Osteoblast (primary cell): ENCODE measurements at places on chromosomes 1 and 21. TPM values are rescaled to one million over a fixed set of nuclear protein-coding genes. Genes with fewer than 3 reads are reported as not detected.

Gene ANGPTL3
- total RNA-seq, result under 0.01 TPM in 1 of 2 replicates, not detected in the other

- peak; percentile 89 for DNase-seq
Measured at GRCh38 chr1:203320591-203321272, 15.4 kb downstream of the BTG2 start.

DNA sequence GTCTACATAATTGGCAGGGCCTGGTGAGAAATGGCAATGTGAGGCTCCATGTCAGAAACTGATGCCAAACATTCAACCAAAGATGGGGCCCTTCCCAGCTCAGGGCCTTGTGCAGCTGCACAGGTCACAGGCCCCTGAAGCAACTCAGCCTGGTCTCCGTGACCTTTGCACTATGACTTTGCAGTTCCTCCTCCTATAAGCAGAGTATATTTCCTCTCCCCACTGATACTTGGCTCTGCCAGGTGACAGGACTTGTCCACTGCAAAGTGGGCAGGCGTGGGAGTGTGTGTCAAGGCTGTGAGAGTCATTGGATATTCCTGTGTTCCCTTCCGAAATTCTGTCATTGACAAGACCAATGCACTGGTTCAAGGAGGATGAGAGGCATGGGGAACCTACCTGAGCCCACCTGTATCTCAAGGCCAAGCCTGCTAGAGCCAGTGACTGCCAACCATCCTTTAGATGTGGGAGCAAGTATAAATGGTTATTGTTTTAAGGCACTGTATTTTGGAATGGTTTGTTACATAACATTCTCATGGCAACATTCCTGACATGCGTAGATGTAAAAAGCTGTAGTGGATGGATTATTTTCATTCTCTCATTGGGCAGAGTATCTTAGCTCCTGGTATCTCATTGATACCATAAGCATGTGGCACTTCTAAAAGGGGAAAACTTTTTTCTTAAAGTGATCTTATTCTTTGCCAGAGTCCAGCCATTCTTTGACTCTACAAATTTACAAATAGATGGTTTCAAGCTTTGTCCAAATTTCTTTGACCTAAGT is 75.2 kb downstream of the CNIH3 start:
- DNase-seq, result no peak

DNA sequence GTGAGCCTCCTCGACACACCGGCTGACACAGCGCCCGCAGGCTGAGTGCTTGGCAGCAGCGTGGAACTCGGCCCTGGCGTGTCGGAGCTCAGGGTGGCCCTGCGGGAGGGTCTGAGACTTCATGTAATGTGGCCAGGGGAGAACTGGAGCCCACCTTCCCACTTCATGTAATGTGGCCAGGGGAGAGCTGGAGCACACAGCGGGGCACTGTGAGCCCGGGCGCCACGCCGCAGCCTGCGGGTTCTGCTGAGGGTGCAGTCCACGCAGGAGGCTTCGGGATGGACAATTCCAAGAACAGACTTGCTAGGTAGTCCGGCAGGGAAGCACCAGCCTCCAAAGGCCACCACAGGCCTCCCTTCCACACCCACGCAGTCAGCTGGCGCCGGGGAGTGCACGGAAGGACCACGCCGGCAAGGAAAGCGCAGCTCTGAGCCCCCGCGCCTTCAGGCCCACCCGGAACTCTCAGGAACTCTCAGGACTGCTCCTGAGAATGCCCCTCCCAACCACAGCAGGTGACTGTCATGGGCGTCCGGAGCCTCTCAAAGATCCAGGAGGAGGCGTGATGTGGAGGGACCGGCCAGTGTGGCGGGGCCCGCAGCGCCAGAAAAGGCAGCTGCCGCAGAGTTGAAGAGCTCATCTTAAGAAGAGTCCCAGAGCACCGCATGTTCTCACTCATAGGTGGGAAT is 19.3 kb upstream of the ADARB1 start:
- DNase-seq, result no peak

GRCh38 chr1:182752077-182752988 is 37.2 kb upstream of the NPL start:
- DNase-seq, result no peak

DNA sequence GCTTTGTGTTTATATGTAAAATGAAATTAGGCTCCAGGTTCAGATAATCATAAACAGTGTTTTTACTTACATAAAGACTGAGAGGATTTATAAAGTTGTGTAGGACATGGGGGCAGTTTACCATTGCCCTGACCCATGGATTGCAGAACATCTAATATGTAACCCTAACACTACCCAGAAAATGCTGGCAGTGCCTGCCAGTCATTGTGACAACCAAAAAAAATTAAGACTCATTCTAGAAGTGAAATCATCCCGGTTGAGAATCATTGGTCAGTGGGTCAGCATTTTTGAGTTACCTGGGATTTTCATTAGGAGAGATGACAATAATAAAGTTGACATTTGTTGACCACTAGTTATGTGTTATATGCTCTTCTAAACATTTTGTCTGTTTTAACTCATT is 31.2 kb upstream of the THEM4 start:
- no peak for DNase-seq

DNA sequence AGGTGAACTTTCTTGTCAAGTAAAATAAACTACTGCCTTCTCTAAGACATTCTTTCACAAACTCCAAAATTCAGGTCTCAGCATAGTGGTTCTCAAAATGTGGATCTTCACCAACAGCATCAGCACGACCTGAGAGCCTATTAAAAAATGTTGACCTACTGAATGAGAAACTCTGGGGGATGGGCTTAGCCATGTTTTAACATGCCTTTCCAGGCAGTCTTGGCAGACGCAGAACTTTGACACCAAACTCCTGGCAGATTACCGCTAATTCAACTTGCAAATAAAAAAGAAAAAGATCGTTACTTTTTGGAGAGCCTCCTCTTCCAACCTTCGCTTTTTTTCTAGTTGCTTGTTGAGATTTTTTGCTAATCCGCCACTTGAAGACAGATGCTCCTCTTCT is 35.1 kb downstream of the ARHGAP29 start:
- no peak for DNase-seq

Gene CBR3
- 17.4 and 22.7 TPM in 2 replicates for total RNA-seq

DNA sequence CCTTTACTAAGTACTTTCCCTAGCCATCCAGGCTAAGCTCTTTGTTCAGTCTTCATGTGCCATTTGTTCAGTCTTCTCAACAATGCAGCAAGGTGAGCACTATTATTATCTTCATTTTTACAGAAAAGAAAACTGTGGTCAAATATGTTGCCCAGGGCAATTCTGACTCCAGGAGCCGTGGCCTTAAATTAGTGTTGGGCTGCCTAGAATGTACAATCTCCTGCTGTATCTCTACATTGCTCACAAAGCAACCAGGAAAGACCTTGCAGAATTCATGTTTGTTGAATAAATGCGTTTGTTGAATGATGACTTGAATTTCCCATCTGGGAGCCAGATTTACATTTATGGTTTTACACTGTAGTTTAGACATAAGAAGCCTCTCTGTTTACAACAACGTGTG is 14.2 kb downstream of the CD101 start:
- DNase-seq, result no peak
